ENCODE measurements at places on chromosomes 13 and 19.

DNA sequence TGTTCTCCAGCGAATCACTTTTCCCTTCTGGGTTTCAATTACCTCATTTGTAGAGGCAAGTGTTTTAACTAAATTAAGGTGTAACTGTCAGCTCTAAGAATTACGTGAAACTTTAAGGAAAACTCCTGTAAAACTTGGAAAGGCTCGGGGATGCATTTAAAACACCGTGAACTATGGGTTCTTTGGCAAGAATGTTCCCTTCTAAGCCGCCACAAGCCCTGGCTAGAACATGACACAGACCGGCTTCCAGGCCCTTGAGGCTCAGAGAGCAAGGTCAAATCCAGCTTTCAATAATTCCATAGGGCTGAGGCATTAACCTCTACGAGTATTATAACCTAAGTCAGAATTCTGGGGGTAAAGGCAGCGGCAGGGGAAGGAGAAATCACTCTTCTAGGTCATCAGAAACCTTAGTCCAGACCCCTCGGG lies 685 bp downstream of the VWA8 start:
- no peak for DNase-seq

GRCh38 chr13:75803164-75803611 lies 167.1 kb downstream of the LMO7 start:
- DNase-seq, result no peak

- DNase-seq, result no peak
Measured at GRCh38 chr13:80050252-80050651, 290.7 kb downstream of the SPRY2 start.

DNA sequence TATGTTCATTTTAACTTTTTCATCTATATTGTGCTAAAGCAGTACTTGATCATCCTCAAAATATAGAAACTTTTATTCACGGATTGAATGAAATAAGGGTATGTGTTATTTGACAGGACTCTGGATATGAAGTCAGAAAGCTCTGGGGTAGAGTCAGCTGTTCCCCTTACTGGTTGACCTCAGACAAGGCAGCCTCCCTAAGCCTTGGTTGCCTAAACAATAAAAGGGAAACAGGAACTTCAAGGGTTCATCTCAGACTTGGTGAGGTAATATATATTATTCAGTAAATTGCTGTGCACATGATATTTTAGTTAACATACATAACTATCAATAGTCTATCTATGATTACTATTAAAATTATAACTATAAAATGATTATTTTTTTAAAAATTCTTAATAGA lies 13.6 kb downstream of the POLR1D start:
- DNase-seq, result no peak

GRCh38 chr13:65633806-65634205 lies 1596.3 kb downstream of the PCDH9 start:
- no peak for DNase-seq

DNA sequence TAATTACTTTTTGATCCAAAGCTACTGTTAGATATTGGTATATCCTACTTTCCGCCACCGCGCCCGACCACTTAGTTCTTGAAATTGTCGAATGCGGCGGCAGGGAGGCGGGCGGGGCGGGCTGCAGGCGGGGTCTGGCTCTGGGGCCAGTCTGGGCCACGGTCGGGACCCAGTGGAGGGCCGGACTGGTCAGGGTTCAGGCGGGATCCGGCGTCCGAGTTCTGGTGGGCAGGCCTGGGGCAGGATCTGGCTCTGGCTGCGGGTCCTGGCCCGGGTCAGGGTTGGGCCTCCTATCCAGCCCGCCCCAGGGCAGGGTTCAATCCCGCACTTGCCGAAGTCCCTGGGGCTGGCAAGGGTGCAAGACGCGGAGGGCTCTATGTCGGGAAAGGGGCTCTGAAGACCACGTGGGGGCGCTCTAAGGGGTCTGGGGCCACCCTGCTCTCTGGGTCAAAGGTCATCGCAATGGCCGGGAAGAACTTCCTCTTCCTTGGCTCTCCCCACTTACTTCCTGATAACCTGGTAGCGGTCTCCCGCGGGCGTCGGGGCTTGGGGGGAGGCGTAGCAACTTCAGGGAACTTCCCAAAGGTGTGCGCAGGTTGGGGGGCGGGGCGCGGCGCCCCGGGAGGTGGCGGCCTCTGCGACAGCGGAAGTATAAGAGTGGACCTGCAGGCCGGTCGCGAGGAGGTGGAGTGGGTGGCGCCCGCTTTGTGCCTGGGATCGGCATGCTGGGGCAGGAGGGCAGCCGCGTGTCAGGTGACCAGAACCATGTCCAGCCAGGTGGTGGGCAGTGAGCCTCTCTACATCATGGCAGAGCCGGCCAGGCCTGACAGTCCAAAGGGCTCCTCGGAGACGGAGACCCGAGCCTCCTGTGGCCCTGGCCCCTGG lies 83.4 kb downstream of the MRPL57 start:
- no peak for DNase-seq

GRCh38 chr13:42592915-42593900 lies 19.3 kb downstream of the TNFSF11 start:
- DNase-seq, result no peak

DNA sequence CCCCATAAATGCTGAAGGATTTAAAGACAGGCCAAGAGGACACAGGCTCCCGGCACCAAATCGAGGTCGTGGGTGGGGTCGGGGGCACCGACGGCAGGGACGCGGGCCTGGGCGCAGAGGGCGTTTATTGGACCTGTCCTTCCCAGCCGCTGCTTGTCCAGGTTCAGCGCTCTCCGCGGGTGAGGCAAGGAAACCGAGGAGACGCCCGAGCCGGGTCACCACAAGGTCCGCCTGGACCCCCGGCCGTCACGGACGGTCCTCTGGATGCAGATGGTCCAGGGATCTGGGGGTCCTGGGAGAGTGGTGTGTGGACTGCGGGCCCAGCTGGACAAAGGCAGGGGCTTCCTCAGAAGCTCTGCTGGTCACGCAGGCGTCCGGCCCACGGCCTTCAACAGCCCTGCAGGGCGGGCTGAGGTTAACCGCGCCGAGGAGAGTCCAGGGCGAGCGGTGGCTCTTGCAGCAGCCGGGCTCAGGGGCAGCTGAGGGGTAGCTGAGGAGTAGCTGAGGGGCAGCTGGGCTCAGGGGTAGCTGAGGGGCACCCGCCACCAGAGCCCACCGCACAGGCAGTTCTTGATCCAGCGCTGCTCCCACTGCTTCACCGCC lies 8.5 kb downstream of the CFD start:
- no peak for DNase-seq

DNA sequence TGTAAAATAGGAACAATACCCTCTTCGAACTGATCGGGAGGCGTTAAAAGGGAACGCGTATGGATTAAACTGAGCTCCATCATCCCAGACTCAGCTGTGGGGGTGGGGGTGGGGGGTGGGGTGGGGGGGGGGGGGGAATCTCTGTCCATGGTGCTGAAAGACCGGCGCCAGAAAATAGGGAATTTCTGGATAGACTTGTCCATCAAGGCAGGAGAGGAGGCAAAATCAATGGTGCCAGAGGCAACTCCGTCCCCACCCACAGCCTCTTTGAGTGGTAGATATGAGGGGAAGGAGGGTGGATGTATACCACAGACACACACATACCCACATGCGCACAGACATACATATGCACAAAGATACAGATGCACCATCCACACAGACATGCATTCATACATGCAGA lies 37.4 kb downstream of the ZNF787 start:
- DNase-seq, result no peak

DNA sequence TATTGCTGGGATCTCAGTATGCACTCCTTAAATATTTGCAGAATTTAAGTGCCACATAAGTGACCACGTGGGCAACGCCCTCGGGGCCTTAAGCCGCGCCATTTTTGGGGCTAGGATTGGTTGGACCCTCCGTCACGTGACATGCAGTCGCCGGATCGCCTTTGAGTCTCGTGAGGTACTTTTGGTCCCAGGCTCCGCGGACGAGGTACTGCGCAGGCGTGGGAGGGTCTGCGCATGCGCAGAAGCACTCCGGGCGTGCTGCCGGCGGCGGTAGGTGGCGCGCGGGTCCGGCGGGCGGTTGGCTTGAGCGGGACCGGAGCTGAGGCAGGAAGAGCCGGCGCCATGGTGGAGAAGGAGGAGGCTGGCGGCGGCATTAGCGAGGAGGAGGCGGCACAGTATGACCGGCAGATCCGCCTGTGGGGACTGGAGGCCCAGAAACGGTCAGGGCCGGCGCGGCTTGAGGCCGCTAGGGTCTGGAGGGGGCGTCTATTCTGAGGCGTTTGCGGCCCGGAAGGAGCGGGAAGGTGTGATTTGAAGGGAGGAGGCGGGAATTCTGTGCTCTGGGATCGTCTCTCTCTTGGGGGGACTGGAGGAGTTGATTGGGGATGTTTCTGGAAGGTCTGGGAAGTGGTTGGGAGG lies at the start of gene SAE1:
Gene SAE1, plus strand, starts transcription at position 247 of the 639 bp plus-strand sequence. Its CDS starts 96 bp downstream, at position 343.
- DNase-seq, result peak; percentile 92

DNA sequence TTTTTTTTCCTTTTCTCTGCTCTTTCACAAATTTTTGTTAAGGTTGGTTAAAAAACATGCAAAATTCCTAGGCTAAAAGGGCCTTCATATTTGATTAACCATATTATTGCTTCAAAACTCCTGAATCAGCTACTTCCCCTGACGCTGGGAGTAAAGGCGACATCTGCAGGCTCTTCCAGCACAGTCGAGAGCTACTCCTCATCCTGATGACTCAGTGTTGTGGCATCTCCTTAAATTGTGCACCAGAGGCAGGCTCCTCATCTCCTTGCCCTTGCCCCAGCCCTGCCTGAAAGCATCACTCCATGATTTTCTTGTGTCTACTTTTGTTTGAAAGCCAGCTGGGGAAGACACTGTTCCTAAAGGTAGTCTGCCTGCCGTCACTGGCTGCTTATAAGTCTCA lies 24.5 kb upstream of the SOX1 start:
- DNase-seq, result no peak

GRCh38 chr19:19489804-19490204 lies 25.5 kb downstream of the TSSK6 start:
- no peak for DNase-seq

- no peak for DNase-seq
Measured at GRCh38 chr19:44785271-44785670, 7.6 kb downstream of the CBLC start.

DNA sequence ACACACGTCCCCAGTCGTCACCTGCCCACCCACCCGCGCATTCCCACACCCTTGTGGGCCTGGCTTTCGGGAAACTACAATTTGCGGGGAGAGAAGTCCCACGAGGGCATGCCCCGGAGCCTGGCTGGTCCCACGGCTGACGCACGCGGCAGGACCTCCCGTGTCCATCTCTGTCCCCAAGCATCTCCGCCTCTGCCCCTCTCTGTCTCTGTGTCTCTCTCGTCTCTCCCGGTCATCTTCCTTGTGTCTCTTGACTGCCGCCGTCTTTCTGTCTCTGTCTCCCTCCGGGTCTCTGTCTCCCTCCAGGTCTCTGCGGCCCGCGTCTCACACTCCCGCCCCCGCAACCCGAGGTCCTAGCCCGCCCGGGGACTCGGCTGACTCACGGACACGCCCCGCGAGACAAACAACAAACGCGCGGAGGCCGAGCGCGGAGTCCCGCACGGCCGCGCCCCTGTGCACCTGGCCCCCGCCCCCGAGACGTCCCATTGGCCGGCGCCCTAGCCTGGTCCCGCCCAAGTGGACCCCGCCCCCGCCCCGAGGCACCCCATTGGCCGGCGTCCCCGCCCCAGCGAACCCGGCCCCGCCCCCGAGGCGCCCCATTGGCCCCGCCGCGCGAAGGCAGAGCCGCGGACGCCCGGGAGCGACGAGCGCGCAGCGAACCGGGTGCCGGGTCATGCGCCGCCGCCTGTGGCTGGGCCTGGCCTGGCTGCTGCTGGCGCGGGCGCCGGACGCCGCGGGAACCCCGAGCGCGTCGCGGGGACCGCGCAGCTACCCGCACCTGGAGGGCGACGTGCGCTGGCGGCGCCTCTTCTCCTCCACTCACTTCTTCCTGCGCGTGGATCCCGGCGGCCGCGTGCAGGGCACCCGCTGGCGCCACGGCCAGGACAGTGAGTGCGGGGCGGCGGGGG lies at the start of gene FGF22:
Gene FGF22, plus strand, starts transcription at position 627 of the 908 bp plus-strand sequence. Its CDS starts 47 bp downstream, at position 674.
- DNase-seq, result peak; percentile 89

DNA sequence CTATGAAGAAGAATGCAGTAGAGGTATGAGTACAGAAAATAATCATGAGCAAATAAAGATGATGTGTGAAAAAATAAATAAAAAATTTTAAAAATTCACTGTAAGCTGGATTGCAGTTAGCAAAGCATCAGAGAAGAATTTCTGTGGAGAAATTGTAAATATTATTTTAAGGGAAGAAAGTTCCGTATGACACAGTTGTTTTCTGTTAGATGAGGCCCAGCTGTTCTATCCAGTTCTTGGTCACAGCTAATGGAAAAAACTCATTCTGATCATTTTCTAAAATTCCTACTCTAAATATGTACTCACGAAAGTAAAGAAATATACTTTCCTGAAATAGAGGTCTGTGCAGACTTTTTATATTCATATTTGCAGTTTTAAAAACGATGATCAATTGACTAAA lies 578.8 kb downstream of the DCT start:
- no peak for DNase-seq

DNA sequence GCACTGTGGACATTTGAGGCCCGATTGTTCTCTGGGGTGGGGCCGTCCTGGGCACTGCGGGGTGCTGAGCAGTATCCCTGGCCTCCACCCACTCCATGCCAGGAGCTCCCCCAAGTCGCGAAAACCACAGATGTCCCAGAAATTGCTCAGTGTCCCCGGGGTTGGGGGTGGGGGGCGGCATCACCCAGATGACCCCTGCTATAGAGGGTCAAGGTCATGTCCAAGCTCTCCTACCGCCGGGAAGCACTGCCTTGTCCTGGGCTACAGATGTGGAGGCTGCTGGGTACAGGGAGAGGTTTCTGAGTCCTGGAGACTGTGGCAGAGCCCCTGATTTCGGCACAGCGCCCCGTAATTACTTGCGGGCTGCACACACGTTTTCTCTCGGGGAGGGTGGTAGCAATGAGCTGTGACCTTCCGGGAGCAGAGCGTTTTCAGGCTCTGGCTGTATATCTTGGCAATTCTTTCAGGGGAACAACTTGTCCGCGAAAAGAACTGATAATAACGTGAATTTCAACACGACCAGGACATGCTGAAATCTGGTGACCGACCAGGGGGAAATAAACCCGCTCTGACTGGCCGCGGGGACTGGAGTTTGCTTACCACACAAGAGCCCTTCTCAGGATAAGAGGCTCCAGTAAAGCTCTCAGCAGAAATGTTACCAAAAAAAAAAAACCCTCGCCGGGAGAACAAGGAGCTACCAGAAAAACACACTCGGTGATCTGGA lies 68.1 kb downstream of the GNG7 start:
- no peak for DNase-seq

GRCh38 chr13:50844084-50844875 lies 788 bp upstream of the DLEU7 start:
- no peak for DNase-seq

DNA sequence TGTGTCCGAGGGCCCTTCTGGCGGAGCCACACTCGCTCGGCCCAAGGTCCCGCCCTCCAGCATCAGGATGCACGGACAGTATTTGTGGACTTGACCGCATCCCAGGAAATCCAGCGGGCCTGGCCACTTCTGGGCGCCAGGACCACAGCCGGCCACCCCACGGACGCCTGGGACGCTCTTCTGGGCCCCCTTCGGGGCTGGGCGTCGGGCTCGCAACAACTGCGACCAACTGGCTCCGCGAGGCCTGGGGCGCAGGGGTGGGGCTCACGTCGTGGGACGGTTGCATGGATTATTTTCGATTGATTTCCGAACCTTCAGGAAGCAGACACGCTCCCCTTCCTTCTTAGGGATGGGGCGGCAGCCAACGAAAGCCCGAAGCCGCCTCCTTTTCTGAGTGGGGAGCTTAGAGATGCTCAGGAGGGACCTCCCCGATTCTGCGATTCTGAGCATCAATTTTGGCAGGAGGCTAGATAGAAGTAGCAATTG lies 521 bp upstream of the NUP58 start:
- no peak for DNase-seq

GRCh38 chr13:98214008-98214643 lies 37.1 kb upstream of the RNF113B start:
- no peak for DNase-seq

Data from activated naive CD8-positive, alpha-beta T cell treated with anti-CD3 and anti-CD28 coated beads, Interleukin-2, amount 50 U/mL, for 16 hours (primary cell).